Bladder microvascular endothelial cell (primary cell): ENCODE measurements at places on chromosomes 4 and X. TPM values are rescaled to one million over a fixed set of nuclear protein-coding genes. Genes with fewer than 3 reads are reported as not detected.

JADE3 gene
- total RNA-seq = 6.8 and 13.5 TPM in 2 replicates

NPY1R gene
- total RNA-seq = 0.06 TPM in 1 of 2 replicates, not detected in the other

CRLF2 gene
- total RNA-seq = under 0.01 and 0.13 TPM in 2 replicates

NWD2 gene
- total RNA-seq = not detected in 2 replicates

P2RY4 gene
- total RNA-seq = 0.06 TPM in 1 of 2 replicates, not detected in the other
